ENCODE measurements at places on chromosomes 3 and 15.

DNA sequence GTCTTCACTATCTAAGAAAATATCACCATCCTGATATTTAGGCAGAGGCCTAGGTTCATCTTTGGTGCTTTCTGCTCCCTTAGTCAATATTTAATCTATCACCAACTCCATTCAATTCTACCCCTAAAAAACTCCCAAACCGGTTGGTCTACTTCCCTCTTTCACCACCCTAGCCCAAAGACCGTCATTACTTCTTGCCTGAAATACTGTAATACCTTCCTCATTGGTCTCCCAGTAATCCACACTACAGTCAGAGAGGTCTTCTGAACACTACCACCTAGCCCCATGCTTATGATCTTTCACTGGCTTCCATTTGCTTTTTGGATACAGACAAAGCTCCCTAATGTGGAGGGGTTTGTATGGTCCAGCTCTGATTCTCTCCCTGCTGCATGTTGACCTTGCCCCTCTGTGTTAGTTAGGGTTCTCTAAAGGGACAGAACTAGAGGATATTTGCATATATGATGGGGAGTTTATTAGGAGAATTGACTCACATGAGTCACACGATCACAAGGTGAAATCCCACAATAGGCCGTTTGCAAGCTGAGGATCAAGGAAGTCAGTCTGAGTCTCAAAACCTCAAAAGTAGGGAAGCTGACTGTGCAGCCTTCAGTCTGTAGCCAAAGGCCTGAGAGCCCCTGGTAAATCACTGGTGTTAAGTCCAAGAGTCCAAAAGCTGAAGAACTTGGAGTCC lies 36.4 kb upstream of the ATP2C1 start:
- no peak for DNase-seq

GRCh38 chr15:42880121-42880520 lies 40.5 kb downstream of the TTBK2 start:
- DNase-seq: no peak

DNA sequence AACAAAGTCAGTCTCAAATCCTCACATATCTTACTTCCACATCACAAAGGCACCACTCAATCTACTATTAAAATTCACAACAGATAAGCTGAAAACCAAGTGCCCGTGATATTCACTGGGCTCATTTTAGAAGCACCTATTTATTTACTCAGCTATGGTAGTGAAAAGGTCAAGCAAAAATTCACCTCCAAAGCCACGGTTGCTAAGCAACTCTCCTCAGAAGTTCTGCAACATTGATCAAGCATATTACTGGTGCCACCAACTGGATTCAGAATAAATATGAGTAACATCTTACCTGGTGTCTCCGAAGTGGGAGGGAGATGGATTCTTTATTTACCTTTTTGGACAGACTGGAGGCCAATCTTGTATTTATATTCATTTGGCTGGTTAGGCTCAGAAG lies 714.8 kb downstream of the FHIT start:
- no peak for DNase-seq

DNA sequence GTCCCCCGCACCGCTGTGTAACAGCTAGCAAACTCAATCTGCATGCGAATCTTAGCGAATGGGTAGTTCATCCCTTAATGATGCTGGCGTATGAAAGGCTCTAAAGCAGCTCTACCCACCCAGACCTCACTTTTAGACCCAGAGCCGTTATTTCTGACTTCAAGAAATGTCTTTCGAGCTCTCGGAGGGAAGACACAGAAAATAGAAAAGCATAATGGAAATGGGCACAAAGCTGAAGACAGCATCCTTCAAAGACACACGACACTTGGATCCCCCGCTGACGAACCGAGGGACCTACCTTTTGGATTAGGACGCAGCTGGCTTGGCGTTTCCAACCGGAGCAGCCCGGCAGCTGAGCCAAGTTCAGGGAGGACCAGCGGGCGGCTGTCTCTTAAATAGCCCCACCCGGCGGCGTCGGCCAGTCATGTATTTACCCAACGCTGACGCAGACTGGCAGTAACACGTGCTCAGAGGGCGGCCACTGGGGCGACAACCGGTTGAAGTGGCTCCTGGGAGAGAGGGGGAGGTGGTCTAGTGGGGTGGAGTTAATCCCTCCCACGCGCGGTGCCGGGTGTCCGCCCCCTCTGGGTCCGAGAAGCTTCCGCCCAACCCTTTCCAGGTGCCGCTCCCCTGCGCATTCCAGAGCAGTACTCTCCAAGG lies 1.5 kb downstream of the CCK start:
- DNase-seq: no peak

GRCh38 chr15:65204236-65204930 lies 6.9 kb downstream of the CILP start:
- DNase-seq: no peak

- DNase-seq: no peak
Observed at GRCh38 chr15:69314131-69314530, 15.4 kb downstream of the PAQR5 start.

- no peak for DNase-seq
Observed at GRCh38 chr15:23437673-23438072, 9.4 kb downstream of the GOLGA6L2 start.

DNA sequence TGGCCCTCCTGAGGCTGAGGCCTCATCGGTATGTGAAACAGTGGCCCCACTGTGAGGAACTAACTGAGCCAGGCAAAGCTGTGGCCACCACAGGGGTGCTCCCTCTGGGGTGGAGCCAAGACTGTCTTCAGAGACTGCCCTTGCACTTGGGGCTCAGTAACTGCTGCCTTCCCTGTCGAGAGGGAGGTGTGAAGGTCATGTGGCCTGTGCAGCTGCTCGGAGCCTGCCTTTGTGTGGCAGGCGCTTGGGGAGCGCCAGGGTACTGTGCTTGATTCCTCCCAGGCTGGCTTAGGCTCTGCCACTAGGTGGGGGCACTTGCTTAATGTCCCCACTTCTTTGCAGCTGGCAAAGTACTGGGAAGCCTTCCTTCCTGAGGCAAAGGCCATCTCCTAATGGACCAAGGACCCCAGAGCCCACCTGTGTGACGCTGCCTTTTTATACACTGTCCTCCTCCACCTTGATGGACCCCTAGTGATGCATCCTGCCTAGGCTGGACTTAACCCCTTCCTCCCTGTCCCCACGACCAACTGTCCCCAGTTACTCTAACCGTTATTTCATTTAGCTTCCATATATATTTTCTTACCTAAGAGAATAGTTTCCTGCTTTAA lies 14.2 kb upstream of the SNX22 start:
- no peak for DNase-seq

DNA sequence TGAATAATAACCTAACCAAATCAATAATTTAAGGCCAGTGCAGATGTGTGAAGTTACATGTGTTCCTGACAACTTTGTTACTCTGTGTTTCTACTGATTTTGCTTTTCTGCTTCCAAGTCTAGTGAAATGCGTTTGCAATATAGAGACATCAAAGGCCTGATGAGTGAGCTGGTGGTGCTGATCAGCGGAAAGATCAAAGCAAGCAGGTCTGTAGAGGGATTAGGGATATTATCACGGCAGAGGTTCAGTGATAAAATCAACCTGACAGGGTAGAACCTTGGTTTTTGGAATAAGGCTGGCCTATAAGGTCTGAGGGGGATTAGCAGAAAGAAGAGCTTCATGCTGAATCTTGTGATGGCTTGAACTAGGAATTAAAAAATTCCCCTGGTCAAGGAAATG lies 111.7 kb downstream of the EDEM1 start:
- no peak for DNase-seq
